ENCODE measurements at places on chromosomes 7 and 10.
A peak's percentile ranks its signal among the peaks of the same experiment; 100 is the strongest.

DNA sequence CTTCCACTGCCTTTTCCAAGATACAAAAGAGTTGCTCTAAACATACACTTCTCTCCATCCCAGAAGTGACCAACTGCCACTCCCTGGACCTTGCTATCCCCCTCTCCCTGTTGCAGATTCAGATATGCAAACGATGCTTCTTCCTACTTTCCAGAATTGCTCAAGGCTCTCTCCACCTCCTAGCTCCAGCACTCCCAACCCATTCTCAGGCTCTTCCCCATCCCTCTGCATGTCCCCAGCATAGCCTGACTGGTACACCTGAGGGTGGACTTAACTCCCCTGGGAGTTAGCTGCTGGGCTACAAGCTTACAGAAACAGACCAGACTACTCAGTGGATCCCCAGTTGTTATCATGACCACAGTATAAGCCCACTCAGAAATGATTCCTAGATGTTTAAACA is 27.6 kb downstream of the MKRN1 start:
- no peak for DNase-seq

- DNase-seq = no peak
These were observed 29.7 kb downstream of the GBX1 start for GRCh38 chr7:151137791-151138152.

GRCh38 chr7:13800694-13801448 is 188.6 kb downstream of the ETV1 start:
- DNase-seq = peak; percentile 72

- no peak for DNase-seq
These were observed 3.6 kb upstream of the RUNDC3B start for GRCh38 chr7:87624628-87625027.

DNA sequence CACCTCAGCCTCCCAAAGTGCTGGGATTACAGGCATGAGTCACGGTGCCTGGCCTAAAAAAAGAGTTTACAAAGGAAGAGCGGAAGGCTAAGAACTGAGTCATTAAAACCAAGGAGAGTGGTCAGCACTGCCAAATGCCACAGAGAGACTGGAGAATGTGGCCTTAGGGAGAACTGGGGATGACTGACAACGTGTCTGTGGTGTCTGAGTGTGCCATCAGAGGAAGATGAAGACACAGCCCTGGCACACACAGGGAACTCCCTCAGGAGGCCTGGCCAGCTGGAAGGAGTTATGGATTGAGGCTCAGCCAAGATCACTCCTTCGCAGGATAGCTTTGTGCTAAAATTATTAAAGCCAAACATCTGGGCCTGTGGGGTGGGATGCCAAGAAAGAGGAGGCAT is 3.9 kb upstream of the INA start:
- peak; percentile 99 for DNase-seq

DNA sequence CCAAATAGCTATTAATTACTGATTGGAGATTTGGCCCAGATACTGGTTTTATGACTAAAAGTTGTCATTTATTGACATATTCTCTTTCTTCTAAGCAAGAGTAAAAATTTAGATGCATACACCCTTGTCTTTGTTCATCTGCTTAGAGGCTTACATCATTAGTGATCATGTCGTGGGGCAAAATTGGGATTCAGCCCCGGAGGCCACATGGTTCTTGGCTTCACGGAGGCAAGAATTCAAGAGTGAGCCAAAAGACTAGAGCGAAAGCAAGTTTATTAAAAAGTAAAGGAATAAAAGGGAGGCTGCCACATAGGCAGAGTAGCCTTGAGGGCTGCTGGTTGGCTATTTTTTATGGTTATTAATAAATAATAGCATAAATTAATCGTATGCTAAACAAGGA is 41.1 kb downstream of the MINPP1 start:
- DNase-seq = no peak

Measured in AG09309 (cell line).